ENCODE measurements at places on chromosomes 3 and 15. TPM values are rescaled to one million over a fixed set of nuclear protein-coding genes. Genes with fewer than 3 reads are reported as not detected.

The SEMA3F gene
- 7.1 TPM for total RNA-seq

The MYO1E gene
- total RNA-seq: 211 TPM

The GNAT1 gene
- not detected for total RNA-seq

The RNF111 gene
- 29.8 TPM for total RNA-seq

The PYGO1 gene
- 6.9 TPM for total RNA-seq

The LRCH3 gene
- total RNA-seq: 13.2 TPM

The HCLS1 gene
- total RNA-seq: 0.45 TPM

The CDV3 gene
- total RNA-seq: 103 TPM

The IL20RB gene
- total RNA-seq: 1.0 TPM

The GOLGA6L10 gene
- 0.40 TPM for total RNA-seq

The FOXB1 gene
- total RNA-seq: not detected

The MRPS11 gene
- 117 TPM for total RNA-seq

The OR5H1 gene
- not detected for total RNA-seq

The NIPA2 gene
- 108 TPM for total RNA-seq

The SYNPR gene
- not detected for total RNA-seq

The CAMK1 gene
- total RNA-seq: 15.8 TPM

Measured in A549 treated with CpdA at 1 μM for 4 hours (cell line).